Stimulated activated naive CD8-positive, alpha-beta T cell treated with anti-CD3 and anti-CD28 coated beads, Interleukin-15, amount 100 ng/mL, for 72 hours (primary cell): ENCODE measurements at places on chromosomes 3 and 15.

DNA sequence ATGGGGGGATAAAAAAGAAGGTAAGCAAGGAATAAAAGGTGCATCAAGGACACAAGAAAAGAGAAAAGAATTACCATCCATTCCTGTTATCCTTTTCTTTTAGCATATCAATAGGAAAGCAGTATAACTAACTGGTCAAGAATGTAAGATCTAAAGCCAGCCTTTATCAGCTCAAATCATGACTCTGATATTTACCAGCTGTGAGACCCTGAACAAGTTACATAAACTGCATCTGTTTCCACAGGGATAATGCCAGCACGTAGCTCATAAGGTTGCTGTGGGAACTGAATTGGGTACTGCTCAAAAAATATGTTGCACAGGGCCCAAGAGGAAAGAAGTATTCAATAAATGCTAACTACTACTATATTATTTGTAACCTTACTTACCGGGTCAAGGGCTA lies 1092.2 kb upstream of the CFAP20DC start:
- no peak for DNase-seq

GRCh38 chr3:73188707-73189106 lies 127.2 kb downstream of the EBLN2 start:
- DNase-seq: no peak

DNA sequence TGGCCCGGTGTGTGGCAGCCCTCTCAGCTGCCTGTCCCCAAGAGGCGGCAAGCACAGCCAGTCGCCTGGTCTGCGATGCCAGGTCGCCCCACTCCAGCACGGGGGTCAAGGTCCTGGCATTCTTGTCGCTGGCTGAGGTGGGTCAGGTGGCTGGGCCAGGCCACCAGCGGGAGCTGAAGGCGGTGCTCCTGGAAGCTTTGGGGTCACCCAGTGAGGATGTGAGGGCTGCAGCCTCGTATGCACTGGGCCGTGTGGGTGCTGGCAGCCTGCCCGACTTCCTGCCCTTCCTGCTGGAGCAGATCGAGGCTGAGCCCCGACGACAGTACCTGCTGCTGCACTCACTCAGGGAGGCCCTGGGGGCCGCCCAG lies 20.8 kb downstream of the CAND2 start:
- DNase-seq: no peak

DNA sequence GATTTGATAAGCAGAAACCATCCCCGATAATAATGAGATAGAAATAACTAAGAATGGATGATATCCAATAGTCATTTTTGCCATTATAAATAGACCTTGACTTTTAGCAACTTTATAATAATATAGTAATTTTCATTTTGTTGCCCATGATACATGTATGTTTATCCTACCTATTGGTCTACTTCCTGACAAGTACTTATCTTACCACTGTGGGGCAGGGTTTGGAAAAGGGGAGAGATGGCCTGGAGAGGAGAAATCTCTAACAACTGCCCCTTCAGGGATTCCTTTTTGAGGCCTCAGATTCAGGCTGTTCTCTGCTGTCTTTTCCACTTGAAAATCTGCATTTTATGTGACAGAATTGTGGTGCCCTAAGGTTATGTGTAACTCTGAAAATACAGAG lies 42.2 kb downstream of the FAM98B start:
- DNase-seq: no peak

- no peak for DNase-seq
Measured at GRCh38 chr15:93252780-93253179, 163.8 kb upstream of the RGMA start.

GRCh38 chr3:169170456-169170855 lies 493.1 kb downstream of the MECOM start:
- DNase-seq: no peak

DNA sequence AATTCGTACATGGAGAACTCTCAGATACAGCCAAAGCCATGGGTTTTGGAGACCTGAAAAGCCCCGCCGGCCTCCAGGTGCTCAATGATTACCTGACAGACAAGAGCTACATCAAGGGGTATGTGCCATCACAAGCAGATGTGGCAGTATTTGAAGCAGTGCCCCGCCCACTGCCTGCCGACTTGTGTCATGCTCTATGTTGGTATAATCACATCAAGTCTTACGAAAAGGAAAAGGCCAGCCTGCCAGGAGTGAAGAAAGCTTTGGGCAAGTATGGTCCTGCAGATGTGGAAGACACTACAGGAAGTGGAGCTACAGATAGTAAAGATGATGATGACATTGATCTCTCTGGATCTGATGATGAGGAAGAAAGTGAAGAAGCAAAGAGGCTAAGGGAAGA lies 23.5 kb downstream of the MYO5A start:
- no peak for DNase-seq

- DNase-seq: no peak
Measured at GRCh38 chr3:66353530-66353929, 132.7 kb downstream of the SLC25A26 start.

- DNase-seq: no peak
Measured at GRCh38 chr3:48470286-48470685, 23.7 kb downstream of the ATRIP start.

DNA sequence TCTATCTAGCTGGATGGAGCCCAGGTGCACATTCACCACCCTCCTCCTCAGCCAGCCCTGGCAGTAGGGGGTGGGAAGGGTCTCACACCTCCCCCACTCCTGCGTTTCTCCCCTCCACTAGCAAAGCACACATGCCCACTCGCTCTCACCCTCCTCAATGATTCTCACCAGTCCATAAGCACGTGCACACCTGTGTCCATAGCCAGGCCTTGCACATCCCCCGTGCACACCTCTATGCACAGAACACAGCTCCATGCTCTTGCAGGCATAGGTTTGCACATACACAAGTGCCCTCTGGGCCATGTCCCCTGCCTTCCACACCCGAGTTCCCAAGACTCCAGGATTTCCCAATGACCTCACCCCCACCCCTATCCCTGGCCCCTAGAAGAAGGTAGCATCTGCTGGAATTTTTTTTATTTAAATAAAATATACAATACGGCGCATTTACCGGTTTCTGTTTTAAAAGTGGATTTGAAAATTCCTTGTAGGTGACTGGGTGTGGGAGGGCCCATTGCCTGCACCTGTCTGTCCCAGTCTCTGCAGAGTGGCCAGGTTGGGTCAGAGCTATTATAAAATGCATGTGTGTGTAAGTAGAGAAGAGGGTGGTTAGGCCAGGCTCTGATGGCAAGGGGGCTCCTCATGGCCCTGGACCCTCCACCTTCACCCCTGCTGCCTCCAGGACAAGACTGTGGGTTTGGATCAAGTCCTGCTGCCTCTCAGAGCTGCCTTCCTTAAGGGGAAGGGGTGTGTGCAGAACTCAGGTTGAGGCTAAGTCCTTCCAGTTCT lies 49.1 kb downstream of the HCN4 start:
- DNase-seq: no peak
